GM12864 (cell line): ENCODE measurements at places on chromosomes 2 and 18.

DNA sequence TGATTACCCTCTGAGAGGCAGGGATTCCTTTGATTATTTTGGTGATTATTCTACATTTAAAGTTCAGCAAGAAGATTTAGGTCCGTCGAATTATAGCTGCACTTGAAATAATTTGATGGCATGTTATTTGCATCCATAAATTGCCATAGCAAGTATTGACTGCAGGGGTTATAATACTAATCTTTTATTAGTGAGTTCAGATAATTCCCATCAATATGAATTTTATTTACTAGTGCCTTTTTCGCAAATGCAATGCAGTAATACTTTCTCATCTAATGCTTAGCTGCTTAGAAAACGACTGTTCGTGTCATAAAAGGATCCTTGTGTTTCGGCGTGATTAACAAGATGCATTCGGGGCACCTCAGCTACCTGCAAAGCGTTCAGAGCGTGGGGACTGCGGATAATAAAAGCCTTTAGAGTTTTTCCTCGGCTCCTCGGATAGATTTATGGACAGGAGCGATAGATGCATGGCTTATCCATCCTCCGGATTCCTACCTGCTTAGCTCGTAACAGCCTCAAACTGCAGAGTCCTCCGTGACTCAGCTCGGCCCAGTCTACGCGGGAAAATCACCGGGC lies 2.5 kb upstream of the GBX2 start:
- no peak for DNase-seq

GRCh38 chr2:46615555-46615954 lies 136.2 kb downstream of the TMEM247 start:
- no peak for DNase-seq

DNA sequence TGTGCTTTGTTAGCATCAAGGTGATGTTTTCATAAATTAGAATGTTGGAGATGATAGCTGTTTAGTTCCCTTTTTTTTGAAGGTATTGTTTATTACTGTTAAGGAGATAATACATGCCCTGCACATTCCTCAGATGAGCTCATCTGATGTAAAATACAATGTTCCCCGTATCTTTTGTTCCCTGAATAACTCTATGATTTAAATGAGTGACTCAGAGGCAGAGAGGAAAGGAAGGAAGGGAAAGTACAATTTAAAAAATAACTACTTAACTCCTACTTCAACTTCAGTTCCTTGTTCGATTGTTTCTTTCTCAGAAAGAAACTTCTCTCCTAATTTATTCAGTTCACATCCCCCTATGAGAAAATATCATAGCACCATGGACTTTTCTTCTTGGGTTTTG lies 208.7 kb downstream of the KCNE4 start:
- DNase-seq = no peak

DNA sequence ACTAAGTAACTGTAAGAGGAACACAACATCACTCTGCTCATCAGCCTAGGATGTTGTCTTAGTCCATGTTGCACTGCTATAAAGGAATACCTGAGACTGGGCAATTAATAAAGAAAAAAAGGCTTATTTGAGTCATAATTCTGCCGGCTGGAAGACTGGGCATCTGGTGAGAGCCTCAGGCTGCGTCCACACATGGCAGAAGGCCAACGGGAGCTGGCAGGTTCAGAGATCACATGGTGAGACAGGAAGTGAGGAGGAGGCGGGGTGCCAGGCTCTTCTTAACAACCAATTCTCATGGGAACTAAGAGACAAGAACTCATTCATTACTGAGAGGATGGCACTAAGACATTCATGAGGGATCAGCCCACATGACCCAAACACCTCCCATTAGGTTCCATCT lies 46.8 kb downstream of the EPG5 start:
- no peak for DNase-seq

- no peak for DNase-seq
Measured at GRCh38 chr2:118989481-118989880, 47.5 kb downstream of the MARCO start.

- DNase-seq = no peak
Measured at GRCh38 chr2:199085261-199085660, 372.5 kb downstream of the SATB2 start.

- DNase-seq = no peak
Measured at GRCh38 chr2:159069229-159069628, 100.8 kb downstream of the TANC1 start.

DNA sequence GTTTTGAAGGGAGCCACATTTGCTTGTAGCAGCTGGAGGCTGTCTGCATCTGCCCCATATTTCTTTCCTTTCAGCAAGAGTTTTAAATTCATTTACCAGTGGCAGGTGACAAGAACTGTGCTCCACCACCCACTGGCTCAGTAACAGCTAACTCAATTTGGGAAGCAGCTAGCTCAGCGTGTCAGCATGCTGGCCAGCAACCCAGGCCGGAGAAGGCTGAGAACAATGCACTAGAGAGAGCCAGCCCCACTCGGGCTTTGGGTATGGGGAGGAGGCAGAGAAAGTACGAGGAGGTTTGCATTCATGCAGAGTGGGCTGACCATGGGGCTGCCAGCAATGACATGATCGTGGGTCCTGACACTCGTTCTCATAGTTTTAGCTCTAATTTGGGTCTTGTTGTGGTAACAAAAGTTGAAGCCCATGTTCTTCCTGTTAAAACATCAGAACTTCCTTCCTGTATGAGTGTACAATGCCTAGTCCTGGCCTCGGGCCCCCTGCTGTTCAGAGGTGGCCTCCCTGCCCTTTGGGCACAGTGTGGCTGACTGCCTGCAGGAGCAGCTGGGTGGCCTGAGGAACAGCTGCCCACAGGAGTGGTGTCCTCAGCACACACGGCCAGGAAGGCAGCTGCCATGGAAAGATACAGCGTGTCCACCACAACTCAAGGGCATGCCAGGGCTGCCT lies 23.0 kb downstream of the CDC42EP3 start:
- DNase-seq = no peak

DNA sequence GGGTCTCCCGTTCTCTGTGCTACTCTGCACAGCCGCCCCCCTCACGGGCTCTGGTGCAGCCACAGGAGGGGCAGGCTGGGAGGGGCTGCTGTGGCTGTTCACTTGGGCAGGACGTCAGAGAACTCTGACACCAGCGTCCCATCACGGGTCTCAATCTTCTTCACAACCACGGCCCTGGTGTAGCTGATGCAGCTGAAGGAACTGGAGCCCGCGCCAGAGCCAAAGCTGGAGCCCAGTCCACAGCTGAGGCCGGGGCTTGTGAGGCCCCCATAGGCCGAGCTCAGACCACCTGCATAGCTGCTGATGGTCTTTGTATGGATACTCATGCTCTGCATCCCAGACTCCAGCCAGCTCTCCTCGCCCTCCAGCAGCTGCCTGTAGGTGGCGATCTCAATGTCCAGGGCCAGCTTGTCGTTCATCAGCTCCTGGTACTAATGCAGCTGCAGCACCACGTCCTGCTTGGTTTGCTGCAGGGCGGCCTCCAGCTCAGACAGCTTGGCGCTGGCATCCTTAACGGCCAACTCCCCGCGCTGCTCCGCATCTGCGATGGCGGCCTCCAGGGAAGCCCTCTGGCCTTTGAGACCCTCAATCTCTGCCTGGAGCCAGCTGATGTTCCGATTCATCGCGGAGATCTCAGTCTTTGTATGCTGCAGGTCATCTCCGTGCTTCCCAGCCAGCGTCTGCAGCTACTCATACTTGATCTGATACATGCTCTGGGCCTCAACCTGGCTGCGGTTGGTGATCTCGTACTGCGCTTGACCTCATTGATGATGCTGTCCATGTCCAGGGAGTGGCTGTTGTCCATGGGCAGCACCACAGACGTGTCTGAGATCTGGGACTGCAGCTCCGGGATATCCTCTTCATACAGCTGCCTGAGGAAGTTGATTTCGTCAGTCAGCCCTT lies 7.4 kb upstream of the DUSP19 start:
- DNase-seq = no peak

- DNase-seq = no peak
Measured at GRCh38 chr2:9686061-9686460, 55.3 kb upstream of the YWHAQ start.

DNA sequence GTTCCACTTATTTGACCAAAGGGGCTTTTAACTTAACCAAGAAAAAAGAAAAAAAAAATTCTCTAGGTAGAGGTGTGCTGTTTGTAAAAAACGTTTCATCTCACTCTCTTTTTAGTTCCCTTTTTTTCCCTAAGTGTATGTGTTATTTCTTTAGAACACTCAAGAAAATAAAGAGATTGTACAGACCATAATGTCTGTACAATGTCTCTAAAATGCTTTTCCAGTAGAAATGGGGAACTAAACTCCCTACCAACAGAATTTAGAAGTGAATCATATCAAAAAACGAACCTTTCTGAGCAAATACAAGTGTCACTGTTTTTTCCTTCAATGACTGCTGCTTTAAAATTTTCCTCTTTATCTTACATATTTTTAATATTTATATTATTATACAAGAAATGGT lies 72.0 kb downstream of the CDH7 start:
- no peak for DNase-seq

DNA sequence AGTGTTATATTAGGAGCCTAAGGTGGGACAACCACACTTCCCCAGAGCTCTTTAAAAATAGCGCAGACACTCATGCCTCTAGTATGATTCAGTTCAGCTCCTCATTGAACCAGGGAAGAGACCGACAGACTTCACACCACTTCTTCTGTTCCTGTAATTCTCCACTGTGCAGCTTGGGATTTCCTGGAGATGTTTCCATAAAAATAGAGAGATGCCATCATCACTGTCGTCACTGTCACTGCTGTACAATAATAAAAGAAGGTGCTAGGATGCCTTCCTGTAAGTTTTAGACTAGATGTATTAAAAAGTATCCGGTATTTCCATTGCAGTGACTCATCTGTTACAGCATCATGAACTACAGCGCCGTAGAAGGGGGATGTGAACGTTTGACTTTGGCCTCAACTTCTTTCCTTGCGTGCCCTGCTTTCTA lies 110.9 kb downstream of the FAM210A start:
- no peak for DNase-seq

- DNase-seq = no peak
Measured at GRCh38 chr2:233056961-233057605, 3.1 kb upstream of the INPP5D start.

GRCh38 chr2:43065036-43065435 lies 161.4 kb downstream of the ZFP36L2 start:
- no peak for DNase-seq

DNA sequence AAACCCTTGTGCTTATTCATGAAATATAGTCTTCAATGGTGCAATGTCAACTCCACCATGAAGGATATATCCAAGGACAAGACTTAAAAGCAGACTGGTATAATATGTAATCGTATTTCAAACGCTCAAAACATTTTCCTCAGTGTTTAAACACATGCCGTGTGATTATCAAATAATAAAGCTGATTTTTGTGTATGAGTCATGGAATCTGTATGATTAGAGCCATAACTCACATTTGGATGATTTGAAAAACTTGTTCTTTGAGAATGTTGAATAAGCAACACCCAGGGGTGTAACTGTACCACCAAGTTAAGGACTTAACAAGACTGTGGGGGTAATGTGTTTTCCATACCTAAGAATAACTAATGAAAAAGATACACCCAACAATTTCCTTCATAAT lies 215.3 kb downstream of the STK39 start:
- DNase-seq = no peak

DNA sequence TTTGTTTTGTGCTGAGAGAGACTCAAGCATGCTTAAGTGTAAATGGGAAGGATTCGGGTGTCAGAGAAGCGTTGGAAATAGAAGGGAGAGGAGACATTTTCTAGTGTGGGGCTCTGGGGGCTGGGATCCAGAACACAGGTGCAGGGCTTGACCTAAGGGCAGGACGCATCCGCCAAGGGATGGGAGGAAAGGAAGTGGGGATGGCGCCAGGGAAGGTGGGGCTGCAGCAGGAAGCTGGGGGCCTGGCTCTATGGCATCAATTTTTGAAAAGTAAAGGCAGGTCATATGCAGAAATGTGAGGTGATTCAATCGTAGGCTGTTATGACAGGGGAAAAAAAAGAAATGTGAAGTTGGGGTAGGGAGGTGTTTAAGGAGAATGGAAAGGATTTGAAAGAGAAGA lies 143.2 kb upstream of the SERTAD2 start:
- no peak for DNase-seq

DNA sequence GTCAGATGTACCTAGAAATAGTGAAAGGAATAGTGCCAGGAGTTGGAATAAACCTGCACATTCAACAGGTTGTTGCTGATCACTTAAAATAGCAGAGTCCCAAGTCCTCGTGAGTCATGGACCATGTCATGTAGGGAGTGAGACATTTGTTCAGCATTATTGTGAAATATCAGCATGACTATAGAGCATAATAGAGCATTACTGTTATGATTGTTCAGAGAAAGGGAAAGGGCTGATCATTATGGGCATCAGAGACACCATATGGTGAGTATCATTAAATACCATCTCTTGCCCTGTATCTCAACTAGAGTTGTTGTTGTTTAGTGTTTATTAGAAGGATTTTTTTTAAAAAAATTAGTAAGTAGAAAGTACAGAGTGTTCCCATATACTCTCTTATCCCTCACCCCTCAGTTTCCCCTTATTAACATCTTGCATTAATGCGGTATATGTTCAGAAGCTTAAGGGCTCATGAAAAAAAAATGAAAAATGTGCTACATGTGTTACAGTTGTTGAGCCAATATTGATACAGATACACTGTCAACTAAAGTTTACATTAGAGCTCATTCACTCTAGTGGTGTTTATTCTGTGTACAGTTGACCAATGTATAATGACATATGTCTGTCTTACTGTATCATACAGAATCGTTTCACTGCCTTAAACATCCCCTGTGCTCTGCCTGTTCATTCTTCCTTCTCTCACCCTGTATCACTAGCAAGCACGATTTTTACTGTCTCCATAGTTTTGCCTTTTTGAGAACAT lies 5.7 kb downstream of the ELAC1 start:
- no peak for DNase-seq

GRCh38 chr2:152440460-152440859 lies 105.5 kb downstream of the FMNL2 start:
- DNase-seq = no peak

GRCh38 chr2:72676341-72677025 lies 149.3 kb downstream of the EXOC6B start:
- DNase-seq = no peak

- DNase-seq = no peak
Measured at GRCh38 chr2:11875481-11875880, 129.0 kb downstream of the LPIN1 start.

DNA sequence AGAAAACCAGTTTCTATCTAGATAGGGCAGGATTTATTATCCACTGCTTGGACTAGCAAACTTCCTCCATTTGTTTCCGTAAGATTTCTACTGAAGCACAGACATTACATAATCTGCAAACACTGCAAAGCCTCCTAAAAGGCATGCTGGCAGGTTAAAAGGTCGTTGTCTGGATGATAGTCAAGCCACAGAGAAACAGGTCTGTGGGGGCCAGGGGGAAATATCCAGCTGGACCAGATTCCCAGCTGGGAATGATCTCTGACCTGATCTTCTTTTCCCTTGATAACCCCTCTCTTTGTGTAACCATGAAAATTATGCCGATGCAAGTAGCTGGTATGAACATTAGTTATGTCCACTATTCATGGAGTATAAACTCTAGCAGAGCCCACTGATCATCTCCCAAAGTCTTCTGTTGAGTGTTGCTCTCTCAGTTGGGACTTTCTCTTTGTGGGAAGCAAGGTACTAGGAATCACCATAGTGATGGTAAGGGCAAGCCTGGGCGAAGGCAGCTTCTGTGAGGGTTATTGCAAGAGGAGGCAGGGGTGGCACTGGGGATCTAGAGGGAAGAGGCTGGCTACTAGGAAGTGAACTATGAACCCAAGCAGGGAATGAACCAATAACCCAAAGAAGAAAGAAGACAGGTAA lies 61.3 kb downstream of the GDF7 start:
- no peak for DNase-seq
